ENCODE measurements at places on chromosomes 11 and 22. TPM values are rescaled to one million over a fixed set of nuclear protein-coding genes. Genes with fewer than 3 reads are reported as not detected.

The CSF2RB gene
- total RNA-seq, result 11.4 TPM

The P2RX6 gene
- 1.0 TPM for total RNA-seq

The FGF3 gene
- not detected for total RNA-seq

The TIGD3 gene
- 0.19 TPM for total RNA-seq

DNA sequence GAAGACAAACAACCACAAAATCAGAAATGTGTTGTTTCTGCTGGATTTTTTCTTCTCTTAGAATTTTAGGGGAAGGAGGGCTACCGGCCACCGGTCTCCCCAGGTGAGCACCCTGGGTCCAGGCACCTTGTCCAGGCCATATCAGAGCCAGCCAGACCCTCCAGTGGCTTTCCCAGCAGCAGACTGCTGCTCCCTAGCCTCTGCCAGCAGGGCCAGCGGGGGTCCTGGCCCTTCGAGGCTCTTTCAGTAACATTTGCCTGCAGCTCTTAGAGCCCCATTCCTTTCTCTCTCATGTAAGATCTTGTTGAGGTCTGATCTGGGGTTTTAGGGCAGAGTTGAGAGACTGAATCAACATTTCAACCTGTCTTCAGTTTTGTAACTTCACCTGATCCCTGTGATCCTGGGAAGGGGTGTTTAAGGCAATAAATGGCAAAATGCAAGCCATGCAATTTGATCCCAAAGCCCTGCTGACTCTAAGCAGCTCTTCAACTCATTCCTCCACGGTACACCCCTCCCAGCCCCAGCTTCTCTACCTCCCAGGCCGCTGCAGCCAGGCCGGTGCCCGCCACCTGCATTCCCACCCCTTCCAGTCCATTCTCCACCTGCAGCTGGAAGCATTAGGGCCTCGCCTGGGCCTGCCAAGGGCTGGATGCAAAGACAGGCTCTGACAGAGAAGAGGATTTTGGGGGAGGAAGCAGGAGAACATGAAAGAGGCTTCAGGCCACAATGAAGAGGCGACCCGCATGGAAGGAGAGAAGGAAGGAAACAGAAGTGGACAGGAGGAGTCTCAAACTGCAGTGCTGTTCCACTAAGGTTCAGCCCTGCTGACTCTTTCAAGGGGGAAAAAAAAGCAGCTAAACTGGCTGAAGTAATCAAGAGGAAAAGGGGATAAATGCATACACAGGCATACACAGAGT, 113.0 kb upstream of the FGF3 start:
- H3K4me1 ChIP-seq, result no peaks in the 10 kb centered on the region
- DNase-seq, result no peak
- H3K36me3 ChIP-seq, result no peaks in the 10 kb centered on the region
- no peak overlapping the region for H3K4me3 ChIP-seq
- H3K27me3 ChIP-seq, result no peaks in the 10 kb centered on the region
- no peak overlapping the region for H3K27ac ChIP-seq

GRCh38 chr11:78417888-78418583, 416 bp upstream of the GAB2 start:
- no peaks in the 10 kb centered on the region for H3K27me3 ChIP-seq
- no peaks in the 10 kb centered on the region for H3K36me3 ChIP-seq
- H3K4me1 ChIP-seq, result peaks cover 19% of the 10 kb centered on the region
- DNase-seq, result peak; percentile 94
